ENCODE measurements at places on chromosomes 11 and 22. TPM values are rescaled to one million over a fixed set of nuclear protein-coding genes. Genes with fewer than 3 reads are reported as not detected.

DNA sequence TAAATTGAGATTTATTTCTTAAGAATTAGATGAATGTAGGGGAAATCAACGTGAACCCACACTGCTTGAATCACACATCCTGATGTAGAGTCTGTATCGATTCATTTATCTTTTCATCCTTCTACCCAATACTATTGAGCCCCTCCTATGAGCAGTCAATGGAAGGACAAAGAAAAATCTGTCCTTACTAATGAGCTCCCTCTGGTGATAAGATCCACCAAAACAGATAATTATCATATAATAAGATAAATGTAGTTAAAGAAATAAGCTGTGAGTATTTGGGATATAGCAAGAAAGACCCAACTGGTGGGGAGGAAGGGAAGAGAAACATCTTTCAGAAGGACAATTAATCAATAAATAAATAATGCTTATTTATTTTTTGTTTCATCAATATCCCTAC lies 385.1 kb upstream of the CCDC90B start:
- H3K27ac ChIP-seq, result no peak overlapping the region
- no peaks in the 10 kb centered on the region for H3K36me3 ChIP-seq
- no peaks in the 10 kb centered on the region for H3K27me3 ChIP-seq
- no peaks in the 10 kb centered on the region for H3K4me1 ChIP-seq

TMEM191C gene
- total RNA-seq, result 6.0 TPM

DNA sequence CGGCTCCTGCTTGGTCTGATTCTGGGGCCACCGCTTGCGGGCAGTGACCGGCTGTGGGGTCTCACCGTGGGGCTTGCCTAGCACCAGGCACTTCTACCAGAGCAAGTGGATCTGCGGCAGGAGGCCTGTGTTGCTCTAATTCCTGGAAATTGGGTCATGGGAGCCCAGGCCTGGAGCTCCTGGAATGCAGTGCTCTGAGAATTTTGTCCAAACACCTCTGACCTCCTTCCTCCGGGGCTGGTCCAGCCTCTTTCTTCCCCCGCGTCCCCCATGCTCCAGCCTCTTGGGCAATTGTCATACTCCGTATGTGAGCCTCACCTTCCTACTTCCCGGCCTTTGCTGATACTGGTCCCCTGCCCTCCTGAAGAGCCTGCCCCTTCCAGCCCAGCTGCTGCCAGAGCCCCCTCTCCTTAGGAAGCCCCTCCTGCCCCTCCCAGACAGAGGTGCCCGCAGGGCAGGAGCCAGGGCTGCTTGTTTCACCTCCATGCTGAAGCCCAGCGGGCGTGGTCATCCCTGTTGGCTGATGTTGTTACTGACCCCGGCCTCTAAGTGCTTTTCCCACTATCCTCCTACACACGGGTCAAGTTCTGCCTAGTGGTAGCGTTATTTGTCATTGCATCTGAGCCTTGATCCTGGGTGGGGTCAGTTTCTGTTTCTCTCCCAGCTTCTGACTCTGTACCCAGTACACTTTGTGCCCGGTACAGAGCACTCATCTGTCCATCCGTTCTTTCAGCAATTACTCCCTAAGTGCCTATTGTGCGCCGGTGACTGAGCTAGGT lies 9.6 kb downstream of the MGAT3 start:
- no peaks in the 10 kb centered on the region for H3K36me3 ChIP-seq
- H3K27me3 ChIP-seq, result no peaks in the 10 kb centered on the region
- no peak for DNase-seq

GRCh38 chr11:58592760-58593472 lies 14.1 kb downstream of the ZFP91 start:
- DNase-seq, result no peak
- no peaks in the 10 kb centered on the region for H3K4me1 ChIP-seq
- no peaks in the 10 kb centered on the region for H3K36me3 ChIP-seq
- no peaks in the 10 kb centered on the region for H3K27me3 ChIP-seq
- H3K27ac ChIP-seq, result no peak overlapping the region

GRCh38 chr22:39094717-39095389 lies 2.2 kb upstream of the APOBEC3H start:
- H3K4me3 ChIP-seq, result no peak overlapping the region
- H3K27ac ChIP-seq, result no peak overlapping the region
- H3K36me3 ChIP-seq, result no peaks in the 10 kb centered on the region
- no peaks in the 10 kb centered on the region for H3K4me1 ChIP-seq
- no peak for DNase-seq

- DNase-seq, result peak; percentile 87
- H3K27me3 ChIP-seq, result no peaks in the 10 kb centered on the region
- peaks cover 24% of the 10 kb centered on the region for H3K36me3 ChIP-seq
- peak within 1 kb of the TSS; percentile 55 for H3K4me3 ChIP-seq
- peaks cover 7% of the 10 kb centered on the region for H3K4me1 ChIP-seq
These were observed at the start of gene SYVN1 for GRCh38 chr11:65134240-65134951. TSS of gene SYVN1 (minus strand) at chr11:65134519. CDS start at chr11:65133601, 918 bp downstream.

KRTAP5-2 gene
- total RNA-seq, result not detected

BAIAP2L2 gene
- 5.5 TPM for total RNA-seq

GRCh38 chr11:118610773-118611432 lies 3.5 kb downstream of the PHLDB1 start:
- H3K27me3 ChIP-seq, result no peaks in the 10 kb centered on the region
- peak overlapping the region; percentile 24 for H3K4me3 ChIP-seq
- DNase-seq, result peak; percentile 52
- H3K36me3 ChIP-seq, result no peaks in the 10 kb centered on the region

OR5B21 gene
- total RNA-seq, result not detected

PIH1D2 gene
- 1.1 TPM for total RNA-seq

TMEM191B gene
- total RNA-seq, result not detected

IL10RA gene
- 4.5 TPM for total RNA-seq

- H3K27ac ChIP-seq, result no peak overlapping the region
- no peak for DNase-seq
- no peaks in the 10 kb centered on the region for H3K4me1 ChIP-seq
These were observed 212.3 kb upstream of the ZBED5 start for GRCh38 chr11:11069841-11070835.

SCGB1A1 gene
- 6.8 TPM for total RNA-seq

DNA sequence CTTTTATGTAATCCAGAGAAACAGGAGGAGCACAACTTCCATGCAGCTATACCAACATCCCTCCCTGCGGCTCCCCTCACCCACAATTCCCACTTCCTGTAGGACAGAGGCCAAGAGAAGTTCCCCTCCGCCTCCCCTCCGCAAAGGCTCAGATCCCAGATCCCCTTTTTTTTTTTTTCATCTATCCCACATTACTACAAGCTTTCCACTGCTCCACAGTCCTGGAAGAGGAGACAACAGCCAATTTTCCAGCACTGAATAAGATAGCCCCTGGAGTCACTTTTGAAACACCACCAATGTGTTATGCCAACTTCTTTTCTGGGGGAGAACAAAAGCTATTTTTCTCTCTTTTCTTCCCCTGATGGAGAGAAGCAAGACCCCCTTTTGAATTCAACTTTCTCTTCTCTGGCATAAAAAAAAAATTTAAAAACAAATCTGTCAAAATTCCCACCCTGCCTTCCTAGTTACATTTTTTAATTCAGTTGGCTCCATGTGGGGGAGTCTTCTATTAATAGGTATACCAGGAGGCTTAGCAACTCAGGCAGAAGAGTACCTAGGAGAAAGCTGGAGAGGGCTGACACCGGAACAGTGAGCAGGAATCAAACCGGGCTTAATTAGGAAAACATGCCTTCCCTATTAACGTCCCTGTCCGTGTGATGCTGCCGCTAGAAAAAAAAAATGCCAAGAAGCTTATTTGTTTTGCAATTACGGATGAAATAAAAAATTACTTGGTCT lies 543.4 kb downstream of the BUD13 start:
- H3K4me1 ChIP-seq, result no peaks in the 10 kb centered on the region
- H3K4me3 ChIP-seq, result no peak overlapping the region
- H3K36me3 ChIP-seq, result no peaks in the 10 kb centered on the region
- H3K27ac ChIP-seq, result no peak overlapping the region

GRCh38 chr22:20022231-20022977 lies 1.5 kb downstream of the TANGO2 start:
- DNase-seq, result no peak
- peak overlapping the region; percentile 89 for H3K4me3 ChIP-seq
- H3K27me3 ChIP-seq, result no peaks in the 10 kb centered on the region
- peak overlapping the region; percentile 30 for H3K27ac ChIP-seq
- peaks cover 8% of the 10 kb centered on the region for H3K4me1 ChIP-seq

DNA sequence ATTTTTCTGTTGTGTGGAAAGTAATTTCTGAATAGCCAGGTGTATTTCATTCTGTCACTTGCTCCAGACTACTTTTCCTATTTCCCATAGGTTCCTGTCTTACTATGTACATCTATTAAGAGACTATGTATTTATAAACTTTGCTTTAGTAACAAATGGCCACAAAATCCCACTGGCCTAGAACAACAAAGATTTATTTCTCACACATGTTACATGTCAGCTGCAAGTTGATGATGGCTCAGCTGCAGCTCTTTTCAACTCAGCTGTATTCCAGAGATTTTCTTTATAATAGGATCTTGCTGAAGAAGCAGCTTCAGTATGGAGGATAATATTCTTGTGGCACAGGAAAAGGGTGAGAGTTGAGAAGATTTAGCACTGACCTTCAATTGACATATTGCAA lies 539.6 kb upstream of the LRRC4C start:
- H3K27me3 ChIP-seq, result no peaks in the 10 kb centered on the region
- H3K4me1 ChIP-seq, result no peaks in the 10 kb centered on the region
- no peaks in the 10 kb centered on the region for H3K36me3 ChIP-seq
- H3K4me3 ChIP-seq, result no peak overlapping the region
- no peak overlapping the region for H3K27ac ChIP-seq

DNA sequence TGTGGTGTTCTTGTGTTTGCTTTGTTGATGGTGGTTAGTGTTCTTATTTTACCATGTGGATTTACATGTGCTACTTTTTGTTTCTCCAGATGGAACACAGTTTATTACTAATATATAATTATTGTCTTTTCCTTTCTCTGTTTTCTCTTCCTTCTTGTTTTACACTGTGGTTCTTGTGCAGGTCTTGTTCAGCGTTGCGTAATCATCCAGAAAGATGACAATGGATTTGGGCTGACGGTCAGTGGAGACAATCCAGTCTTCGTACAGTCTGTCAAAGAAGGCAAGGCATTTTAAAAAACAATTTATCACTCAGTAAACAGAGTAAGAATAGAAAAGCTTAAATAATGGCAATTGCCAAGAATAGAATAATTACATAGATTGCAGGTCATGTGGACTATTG lies 84.4 kb downstream of the ARHGEF12 start:
- H3K36me3 ChIP-seq, result no peaks in the 10 kb centered on the region
- no peak for DNase-seq

DNA sequence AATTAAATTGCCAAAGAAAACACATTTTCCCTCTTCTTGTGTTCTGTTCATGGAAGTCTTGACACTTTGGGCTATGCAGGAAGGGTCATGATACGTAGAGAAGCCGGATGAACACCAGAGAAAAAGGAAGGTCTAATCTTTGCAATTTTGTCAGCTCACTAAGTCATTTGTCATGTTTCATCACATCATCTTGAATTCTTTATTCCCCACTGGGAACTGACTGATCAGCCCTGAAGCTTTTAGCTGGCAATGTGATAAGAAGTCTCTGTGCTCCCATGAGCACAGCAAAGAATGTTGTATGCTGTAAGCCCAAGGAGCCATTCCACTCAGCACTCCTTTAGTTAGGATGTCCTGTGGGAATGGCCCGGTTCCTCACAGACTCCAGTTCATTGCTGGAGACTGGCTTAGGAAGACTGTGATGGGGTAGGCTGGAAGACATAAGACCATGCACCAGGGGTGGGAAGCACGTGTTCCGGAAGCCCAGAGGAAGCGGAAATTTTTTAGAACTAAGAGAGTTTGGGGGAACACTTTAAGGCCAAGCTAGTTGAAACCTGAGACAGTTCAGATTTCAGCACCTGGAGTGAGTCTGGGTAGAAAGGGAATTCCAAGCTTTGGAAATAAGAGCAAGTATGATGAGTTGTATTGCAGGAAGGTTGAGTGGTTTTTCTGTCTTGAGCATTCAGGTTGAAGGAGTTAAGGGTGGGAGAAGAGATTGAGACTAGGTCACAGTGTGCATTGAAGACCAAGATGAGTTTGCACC lies 306.7 kb upstream of the MTNR1B start:
- no peak overlapping the region for H3K4me3 ChIP-seq
- no peaks in the 10 kb centered on the region for H3K4me1 ChIP-seq
- no peak for DNase-seq
- H3K27ac ChIP-seq, result no peak overlapping the region
- no peaks in the 10 kb centered on the region for H3K36me3 ChIP-seq

- peak overlapping the region; percentile 53 for H3K27ac ChIP-seq
- H3K36me3 ChIP-seq, result no peaks in the 10 kb centered on the region
- no peaks in the 10 kb centered on the region for H3K4me1 ChIP-seq
- peak overlapping the region; percentile 85 for H3K4me3 ChIP-seq
- DNase-seq, result no peak
These were observed 563 bp downstream of the BID start for GRCh38 chr22:17773606-17774205.

POU2AF2 gene
- not detected for total RNA-seq

DNA sequence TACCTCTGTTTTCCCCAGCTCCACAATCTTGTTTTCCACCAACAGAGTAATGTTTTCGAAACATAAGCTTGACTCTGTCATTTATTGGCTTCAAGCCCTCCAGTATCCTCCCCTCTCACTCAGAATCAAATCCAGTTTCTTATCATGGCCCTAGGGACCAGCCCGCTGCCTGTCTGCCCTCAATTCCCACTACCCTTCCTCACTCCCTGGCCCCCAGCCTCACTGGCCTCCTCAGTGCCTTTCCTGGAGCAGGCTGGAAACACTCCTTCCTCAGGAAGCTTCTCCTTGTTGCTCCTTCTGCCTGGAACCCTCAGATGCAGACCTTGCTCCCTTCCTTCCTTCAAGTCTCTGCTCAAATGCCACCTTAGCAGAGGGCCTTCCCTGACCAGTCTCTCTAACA lies 3.9 kb downstream of the POLD4 start:
- peak overlapping the region; percentile 6 for H3K27ac ChIP-seq
- no peaks in the 10 kb centered on the region for H3K27me3 ChIP-seq
- peaks cover 23% of the 10 kb centered on the region for H3K4me1 ChIP-seq
- no peaks in the 10 kb centered on the region for H3K36me3 ChIP-seq
- no peak overlapping the region for H3K4me3 ChIP-seq
